NCI-H187 treated with DMSO at 0.1 percent for 48 hours (cell line): ENCODE measurements at places on chromosomes 13 and 19.

DNA sequence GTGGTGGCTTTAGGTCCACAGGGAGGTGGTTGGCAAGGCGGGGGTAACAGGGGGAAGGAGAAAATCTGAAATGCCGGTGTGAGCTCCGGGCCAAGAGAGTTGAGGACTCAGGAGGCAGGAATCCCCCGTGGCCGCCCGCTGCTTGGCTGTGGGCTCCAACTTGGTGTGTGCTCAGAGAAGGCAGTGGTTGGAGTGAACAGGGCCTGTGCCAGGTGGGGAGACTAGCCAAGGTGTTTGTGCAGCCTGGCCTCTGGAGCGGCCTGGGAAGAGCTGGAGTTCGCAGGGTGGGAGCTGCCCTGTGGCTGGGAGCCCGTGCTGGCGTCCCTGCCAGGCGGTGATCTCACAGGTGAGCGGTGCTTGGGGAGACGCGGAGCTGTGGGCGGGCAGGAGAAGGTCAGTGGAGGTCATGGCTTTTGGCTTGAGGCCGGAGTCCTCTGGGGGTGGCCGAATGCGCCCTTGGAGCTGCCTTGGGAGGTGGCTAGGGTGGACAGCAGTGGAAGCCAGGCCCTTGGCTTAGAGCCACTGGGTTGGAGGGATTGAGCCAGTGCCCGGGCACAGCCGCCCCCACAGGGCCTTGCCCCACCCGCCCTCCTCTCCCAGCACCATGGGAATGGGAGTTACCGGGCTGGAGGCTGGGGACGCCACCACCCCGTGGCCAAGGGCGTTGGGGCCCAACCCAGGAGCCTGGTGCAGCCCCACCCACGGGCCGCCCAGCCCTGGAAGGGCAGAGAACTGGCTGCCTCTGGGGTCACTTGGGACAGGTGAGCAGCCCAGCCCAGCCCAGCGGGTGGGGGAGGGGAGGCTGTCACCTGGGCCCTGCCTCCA, 7.1 kb upstream of the CIRBP start:
- no peak for DNase-seq

GRCh38 chr13:102333320-102334198, 68.3 kb downstream of the FGF14 start:
- DNase-seq = peak; percentile 90

DNA sequence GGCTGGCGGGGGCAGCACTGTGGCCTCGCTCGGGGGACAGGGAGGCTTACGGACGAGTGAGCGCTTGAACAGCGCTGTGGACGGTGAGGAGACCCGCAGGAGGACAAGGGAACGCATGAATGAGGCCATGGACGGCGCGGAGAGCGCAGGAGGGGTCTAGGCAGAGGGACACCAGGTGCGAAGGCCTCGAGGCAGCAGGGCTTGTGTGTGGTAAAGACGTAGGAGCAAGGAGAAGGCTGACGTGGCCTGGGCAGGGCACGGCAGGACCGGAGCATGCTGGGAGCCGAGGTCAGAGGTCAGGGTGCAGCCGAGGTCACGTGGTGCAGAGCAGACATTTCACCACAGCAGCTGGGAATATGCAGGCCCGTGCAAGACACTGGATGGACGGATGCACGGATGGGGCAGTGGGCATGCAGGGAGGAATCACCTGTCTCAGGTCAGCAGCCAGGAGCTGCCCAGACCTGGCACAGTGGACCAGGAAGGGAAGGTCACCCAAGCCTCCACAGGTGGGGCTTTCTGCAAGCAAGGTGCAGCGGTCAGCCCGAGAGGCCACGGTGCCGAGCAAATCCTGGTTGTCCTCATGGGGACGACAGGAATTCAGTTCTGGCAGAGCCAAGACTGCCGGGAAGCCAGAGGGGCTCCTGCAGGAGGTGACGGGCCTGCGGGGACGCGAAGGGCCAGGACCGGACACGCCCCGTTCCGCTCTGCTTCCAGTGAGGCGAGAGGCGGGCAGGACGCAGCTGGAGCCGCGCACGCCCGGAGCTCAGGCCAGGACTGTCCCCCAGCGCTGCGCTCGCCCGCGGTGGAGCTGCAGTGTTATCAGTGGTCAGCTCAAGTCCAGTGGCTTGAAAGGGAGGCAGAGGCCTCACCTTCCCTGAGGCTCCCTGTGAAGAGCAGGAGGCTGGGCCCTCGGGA, 72.2 kb downstream of the RASA3 start:
- no peak for DNase-seq

DNA sequence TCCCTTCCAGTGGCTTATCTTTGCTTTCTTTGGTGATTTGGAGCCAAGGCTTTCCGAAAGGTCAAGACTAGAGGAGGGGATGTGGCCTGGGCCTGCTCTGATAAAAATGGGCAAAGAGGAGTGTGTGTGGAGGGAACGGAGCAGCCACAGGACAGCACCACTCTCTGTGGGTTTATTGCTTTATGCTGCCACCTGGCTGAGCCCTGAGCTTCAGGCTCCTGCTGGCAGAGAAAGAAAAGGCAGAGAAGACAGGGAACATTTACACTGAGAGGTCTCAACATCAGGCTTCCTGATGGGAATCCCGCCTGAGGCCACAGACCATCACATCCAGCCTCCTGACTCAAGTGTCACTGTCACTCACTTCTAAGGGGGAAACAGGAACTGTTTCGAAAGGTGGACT, 9.2 kb upstream of the GSX1 start:
- no peak for DNase-seq

GRCh38 chr19:2540646-2541454, 64.9 kb downstream of the GADD45B start:
- DNase-seq = no peak

DNA sequence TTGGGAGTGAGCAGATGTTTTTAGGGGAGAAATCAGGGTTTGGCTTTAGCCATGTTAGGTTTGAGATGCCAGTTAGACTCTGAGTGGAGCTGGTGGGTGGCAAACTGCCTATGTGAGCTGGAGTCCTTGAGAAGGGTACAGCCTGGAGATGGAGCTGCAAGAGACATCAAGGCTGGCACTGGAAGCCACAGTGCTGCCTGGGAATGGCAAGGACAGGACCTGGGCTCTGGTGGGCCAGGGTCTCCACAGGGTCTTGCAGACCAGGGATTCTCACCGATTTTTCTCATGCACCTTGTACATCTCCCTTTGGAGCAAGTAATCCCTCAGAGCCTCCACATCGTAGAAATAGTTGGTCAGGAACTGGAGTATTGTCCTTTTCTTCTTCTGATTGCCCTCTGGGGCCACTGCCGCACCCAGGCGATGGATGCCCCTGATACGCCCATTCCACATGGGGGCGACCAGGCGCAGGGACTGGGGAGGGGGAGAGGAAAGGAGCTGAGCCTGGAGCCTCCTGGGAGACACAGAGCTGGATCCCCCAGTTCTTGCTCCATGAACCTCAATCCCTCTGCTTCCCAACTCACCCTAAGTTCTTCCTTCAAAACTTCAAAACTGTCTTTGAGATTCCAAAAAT, 1.7 kb downstream of the DMAC2 start:
- DNase-seq = no peak

- DNase-seq = no peak
Observed at GRCh38 chr19:53333066-53333462, 485 bp upstream of the ZNF845 start.
